Kidney (tissue), 22 donors: ENCODE measurements at places on chromosomes 3 and 15. TPM values are rescaled to one million over a fixed set of nuclear protein-coding genes. Genes with fewer than 3 reads are reported as not detected.

SOX14 gene
- not detected for total RNA-seq

SLC9C1 gene
- 1.2 TPM for total RNA-seq

- no peak overlapping the region for H3K27ac ChIP-seq
- H3K27me3 ChIP-seq, result peaks cover 3% of the 10 kb centered on the region
- no peaks in the 10 kb centered on the region for H3K4me1 ChIP-seq
- H3K36me3 ChIP-seq, result no peaks in the 10 kb centered on the region
Measured at GRCh38 chr3:138440121-138440521, 5.7 kb downstream of the ESYT3 start.

GRCh38 chr3:72452745-72453144 lies 395.5 kb downstream of the SHQ1 start:
- DNase-seq, result no peak
- no peak overlapping the region for H3K27ac ChIP-seq
- no peaks in the 10 kb centered on the region for H3K27me3 ChIP-seq
- no peak overlapping the region for H3K4me3 ChIP-seq

GRCh38 chr3:933326-933725 lies 159.5 kb upstream of the CNTN6 start:
- H3K4me3 ChIP-seq, result no peak overlapping the region
- no peaks in the 10 kb centered on the region for H3K4me1 ChIP-seq
- no peak overlapping the region for H3K27ac ChIP-seq
- DNase-seq, result no peak
- no peaks in the 10 kb centered on the region for H3K36me3 ChIP-seq
